IMR-90 (cell line): ENCODE measurements at places on chromosomes 13 and 19. TPM values are rescaled to one million over a fixed set of nuclear protein-coding genes. Genes with fewer than 3 reads are reported as not detected.

The ZNF577 gene
- 2.9 and 4.4 TPM in 2 replicates for total RNA-seq

DNA sequence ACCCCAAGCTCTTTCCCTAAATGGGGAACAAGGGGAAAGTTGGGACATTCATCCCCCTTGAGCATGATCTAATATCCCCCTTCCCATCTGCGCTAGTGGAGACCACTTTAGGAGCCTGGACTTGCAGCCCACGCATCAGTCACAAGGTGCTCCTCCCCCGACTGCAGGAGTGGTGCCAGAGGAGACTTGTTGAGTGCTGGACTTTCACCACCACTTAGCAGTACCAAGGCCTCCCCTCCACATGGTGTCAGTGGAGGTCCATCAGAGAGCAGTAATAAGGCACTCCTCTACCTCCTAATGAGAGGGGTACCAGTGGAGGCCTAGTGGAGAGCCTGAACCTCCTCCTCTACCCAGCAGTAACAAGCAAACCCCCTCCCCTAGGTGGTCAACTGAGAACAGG, 22.5 kb downstream of the CAB39L start:
- no peak for DNase-seq

DNA sequence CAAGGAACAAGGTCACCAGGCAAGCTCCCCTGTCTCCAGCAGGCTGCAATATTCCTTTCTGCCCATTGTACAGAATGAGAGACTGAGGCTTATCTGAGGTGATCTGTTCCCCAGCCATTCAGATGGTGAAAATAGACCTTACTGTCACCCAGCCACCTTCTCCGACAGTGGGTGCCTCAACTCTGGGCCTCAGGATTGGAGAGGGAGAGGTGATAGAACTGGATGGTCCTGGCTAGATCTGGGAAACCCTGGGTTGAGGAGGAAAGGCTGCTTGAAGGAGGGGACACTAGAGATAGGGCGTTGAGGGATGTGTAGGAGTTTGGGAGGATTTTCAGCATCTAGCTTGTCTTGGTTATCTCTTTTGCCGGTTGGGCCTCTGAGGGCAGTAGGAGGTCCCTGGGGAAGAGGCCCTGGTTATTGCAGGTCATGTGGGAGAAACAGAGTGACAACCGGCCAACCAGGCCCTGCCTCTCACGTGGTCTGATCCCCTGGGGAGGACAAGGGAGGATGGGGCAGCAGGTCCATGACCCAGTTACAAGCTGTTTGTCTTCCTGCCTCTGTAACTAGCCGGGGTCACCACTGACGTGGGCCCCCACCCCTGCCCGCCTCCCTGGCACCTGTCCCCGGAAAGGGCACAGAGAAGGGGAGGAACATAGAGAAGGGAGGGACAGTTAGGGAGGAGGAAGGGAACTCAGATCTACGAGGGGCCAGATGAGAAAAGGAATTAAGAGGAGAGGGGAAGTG, 8.2 kb downstream of the NFIC start:
- no peak for DNase-seq

The MYPOP gene
- total RNA-seq, result 0.28 and 0.36 TPM in 2 replicates

DNA sequence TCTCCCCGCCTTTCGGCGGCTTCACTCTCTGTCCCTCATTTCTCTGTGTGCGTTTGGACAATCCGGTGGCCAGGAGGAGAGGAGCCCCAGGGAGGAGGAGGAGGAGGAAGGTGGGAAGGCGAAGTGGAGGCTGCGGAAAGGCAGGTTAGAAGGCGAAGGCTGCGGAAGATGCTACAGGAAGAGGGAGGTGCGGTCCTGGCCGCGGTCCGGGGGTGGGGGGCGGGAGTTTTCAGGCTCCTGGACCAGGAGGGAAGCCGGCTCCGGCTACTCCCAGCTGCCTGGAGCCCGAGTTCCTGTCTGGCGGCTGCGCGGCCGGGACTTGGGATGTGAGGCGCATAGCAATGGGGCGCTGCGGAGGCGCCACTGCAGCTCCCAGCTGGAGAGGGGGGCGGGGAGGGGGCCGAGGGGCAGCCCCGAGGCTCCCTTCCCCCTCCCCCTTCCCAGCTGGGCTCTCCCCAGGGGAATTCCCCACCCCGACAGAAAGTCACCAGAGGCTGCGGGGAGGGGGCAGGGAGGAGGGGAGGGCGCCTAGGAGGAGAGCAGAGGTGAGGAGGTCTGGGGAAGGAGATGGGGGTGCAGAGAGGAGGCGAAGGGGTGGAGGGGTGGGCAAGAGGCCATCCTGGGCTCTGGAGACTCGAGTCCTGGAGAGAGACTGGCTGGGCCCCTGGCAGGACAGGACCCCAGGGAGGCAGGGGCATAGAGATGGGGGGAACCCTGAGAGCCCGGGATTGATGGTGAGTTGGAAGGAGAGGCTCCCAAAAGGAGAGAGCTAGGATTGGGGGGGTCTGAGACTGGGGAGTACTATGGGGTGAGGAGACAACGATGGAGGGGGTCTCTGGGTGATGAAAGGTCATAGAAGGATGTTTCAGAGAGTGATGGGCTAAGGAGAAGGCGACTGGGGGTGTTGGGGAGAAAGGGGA, 2.0 kb downstream of the LRRC4B start:
- no peak for DNase-seq

The FGF14 gene
- total RNA-seq, result under 0.01 TPM in 2 replicates

DNA sequence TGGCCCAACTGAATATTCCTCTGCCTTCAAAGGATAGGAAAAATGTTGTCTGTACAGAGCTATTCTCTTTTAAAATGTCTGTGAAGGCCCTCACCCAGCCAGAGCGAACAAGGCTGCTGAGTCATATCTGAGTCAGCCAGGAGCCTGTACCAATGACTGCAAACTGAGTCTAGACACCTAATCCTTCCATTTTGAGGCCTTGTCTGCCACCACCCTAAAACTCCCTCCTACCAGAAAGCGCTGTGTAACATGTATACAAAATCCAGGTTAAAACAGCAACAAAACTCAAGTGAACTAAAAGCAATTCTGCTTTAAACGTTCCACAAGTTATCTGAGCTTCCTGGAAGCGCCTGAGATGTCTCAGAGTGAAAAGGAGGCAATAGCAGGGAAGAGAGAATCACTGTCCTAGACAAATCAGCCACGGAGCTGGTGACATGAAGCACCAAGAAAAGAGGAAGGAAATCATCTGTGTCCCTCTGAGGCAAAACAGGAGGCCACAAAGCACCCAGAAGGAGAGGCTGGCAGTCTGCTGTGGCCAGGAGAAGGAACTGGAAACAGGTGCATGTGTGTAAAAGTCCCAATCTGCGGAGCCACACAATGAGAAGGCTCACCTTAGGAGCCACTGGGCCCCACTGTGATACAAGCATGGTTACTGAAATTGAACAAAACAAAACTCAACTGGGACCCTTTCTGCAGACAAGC, 10.2 kb downstream of the DHRS12 start:
- DNase-seq, result peak; percentile 91

- DNase-seq, result no peak
These were observed 29.2 kb downstream of the ZNF45 start for GRCh38 chr19:43905897-43906296.

DNA sequence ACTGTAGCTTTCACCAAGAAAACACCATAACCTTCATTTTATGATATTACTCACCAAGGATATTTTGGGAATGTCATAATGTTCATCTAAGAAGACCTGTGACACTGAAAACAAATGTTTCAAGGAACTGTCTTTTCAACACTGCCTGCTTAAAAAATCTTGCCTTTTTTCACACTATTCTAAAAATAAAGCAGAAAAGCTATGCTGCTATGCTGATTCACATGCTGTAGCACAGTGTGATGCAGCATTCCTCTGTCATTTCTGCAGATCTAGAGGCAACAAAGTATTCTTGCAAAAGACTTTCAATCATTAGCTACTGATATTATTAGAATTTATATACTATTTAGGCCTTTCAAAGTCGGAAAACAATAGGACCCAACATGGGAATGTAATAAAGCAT, 525.7 kb downstream of the UQCRFS1 start:
- DNase-seq, result no peak

- peak; percentile 31 for DNase-seq
These were observed at the start of gene KCTD15 for GRCh38 chr19:33796164-33796875. TSS of gene KCTD15 (plus strand) at chr19:33796870. CDS start at chr19:33800455, 3,585 bp downstream.

GRCh38 chr13:72144636-72145035, 277.6 kb upstream of the DACH1 start:
- DNase-seq, result no peak

DNA sequence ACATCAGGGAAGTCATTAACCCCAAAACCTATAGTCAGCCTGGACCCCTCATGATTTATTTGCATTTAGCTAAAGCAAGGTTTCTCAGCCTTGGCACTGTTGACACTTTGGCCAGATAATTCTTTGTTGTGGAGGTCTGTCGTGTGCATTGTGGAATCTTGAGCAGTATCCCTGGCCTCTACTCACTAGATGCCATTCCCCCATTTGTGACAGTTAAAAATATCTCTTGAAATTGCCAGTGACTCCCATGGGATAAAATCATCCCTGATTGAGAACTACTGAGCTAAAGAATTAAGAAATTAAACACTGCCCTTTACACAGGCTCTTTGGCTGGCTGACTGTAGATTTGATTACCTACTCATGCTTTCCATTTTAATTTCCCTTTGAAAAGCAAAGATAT, 102.7 kb downstream of the LMO7 start:
- no peak for DNase-seq

The RNF113B gene
- not detected in 2 replicates for total RNA-seq

The ZNF8 gene
- 3.9 and 4.4 TPM in 2 replicates for total RNA-seq

The KLK15 gene
- total RNA-seq, result not detected in 2 replicates

- peak; percentile 57 for DNase-seq
These were observed 231.6 kb upstream of the IRS2 start for GRCh38 chr13:110018009-110018408.

The BRSK1 gene
- total RNA-seq, result 1.9 and 2.5 TPM in 2 replicates

- no peak for DNase-seq
These were observed 173.0 kb downstream of the KLF12 start for GRCh38 chr13:73961181-73961580.

The TLE2 gene
- total RNA-seq, result under 0.01 and 0.28 TPM in 2 replicates

DNA sequence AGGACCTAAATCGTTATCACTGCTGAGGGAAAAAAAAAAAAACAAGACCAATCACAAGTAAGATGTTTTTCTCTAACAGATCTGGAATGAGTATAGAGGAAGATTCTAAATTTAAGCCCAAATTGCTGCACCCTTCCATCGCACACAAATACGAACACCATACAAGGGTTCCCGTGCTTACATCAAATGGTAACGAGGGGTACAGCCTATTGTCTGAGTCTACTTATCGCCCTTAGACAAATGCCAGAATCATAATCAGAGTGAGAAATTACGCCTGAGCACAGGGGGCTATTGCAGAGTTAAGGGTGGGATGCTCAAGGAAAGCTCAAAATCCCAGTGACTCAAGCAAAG, 603 bp downstream of the ZC3H13 start:
- DNase-seq, result peak; percentile 0

The PTPRH gene
- 1.7 and 3.4 TPM in 2 replicates for total RNA-seq

GRCh38 chr19:42325896-42326771, 699 bp downstream of the MEGF8 start:
- DNase-seq, result no peak
